ENCODE measurements at places on chromosomes 7 and 10.

GRCh38 chr10:88820748-88821401 is 18.3 kb downstream of the LIPM start:
- no peak for DNase-seq

DNA sequence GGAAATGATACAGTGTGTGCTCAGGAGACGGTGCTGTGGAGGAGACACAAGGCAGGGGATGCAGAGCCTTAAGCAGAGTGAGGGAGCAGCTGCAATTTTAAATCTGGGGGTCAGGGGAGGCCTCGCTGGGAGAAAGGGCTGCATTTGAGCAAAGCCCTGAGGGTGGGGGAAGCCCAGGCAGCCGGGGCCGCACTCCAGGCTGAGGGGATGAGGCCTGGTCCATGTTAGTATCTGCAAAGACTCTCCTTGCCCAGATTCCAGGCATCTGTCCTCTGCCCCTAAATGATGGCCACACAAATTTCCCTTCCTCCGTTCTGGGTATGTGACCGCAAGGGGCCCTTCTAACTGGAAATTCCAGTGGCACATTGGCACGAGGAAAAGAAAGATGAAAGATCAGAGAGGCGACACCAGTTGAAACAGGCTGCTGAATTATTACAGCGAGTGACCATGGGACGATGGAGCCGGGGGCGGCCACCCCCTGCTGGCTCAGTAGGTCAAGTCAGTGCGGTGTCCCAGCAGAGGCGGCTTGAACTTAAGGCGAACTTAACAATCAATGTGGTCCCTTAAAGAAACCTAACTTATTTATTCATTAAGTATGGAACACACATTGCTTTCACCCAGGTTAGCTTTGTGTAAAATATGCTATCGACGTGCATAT is 62.3 kb upstream of the KAT6B start:
- no peak for DNase-seq

DNA sequence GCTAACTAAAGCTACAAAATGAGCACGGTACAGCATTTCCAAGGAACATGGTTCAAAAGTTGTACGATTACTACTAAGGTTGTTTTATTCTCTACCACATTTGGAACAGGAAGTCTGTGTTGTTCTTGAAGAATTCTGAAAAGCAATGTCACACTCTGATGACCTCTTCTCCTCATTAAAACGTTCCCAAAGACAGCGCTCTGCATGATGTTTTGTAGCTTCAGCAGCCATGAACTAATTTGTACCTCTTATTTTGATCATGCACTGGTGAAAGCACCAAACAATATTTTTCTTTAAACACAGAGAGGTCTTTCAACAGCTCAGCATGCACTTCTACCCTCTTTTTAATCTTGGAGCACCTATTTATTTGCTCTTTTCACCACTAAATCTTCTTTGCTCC is 75.0 kb upstream of the TES start:
- DNase-seq, result no peak

DNA sequence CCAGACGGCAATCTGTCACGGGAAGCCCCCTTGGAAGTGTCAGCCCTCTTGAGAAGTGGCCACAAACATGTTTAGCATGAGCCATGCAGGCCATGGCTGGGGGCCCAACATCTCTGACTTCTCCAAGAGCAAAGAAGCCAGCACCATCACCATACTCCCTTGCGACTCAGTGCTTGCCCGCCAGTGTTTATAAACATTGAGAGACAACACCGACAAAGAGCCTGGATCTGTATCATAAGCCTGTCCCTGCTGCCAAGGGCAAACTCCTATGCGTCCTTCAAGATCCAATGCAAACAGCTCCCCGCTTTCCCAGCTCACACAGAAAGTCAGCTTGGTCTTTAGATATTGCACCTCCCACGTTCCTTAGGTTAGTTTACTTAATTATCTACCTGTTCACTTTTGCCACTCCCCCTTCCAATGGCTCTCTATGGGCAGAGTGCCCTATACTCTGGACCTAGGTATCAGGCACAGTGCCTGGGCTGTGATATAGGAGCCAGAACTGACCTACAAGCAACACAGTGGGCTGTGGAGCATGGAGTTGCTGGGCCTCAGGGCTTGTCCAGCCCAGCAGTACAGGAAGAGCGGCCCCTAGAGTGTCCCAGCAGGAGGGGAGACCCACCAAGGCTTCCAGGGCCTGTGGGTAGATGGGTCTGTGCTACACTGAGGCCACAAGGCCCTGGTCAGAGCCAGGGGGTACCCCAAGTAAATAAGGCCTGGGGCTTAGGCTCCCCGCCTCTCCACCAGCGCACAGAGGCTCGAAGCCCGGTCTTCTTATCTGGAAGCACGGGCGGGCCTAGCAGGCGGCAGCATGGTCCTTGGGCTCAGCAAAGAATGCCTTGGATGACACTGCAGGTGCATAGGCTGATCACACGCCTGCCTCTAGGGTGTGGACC is 37.7 kb downstream of the CAMK2B start:
- DNase-seq, result no peak

- peak; percentile 88 for DNase-seq
Observed at GRCh38 chr10:73906524-73907447, 4.1 kb upstream of the PLAU start.

DNA sequence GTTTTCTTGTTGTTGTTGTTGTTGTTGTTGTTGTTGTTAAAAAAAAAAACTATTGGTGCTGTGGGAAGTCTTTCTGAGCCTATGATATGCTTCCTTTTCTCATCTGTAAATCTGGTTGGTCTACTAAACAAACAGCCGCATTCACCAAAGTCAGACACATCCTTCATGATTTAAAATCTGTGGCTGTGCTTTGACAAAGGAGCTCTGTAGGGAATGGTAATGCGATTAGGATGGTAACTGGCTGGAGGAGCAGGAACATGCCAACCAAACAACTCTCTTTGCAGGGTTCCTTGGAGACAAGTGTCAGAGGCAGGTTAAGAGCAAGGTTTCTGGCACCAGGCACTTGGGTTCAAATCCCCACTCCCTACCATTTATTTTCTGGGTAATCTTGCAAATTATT is 14.9 kb upstream of the SP4 start:
- no peak for DNase-seq

- DNase-seq, result no peak
Observed at GRCh38 chr7:140342727-140343514, 55.4 kb downstream of the SLC37A3 start.
